AG09319 (cell line): ENCODE measurements at places on chromosomes 7 and 10.

DNA sequence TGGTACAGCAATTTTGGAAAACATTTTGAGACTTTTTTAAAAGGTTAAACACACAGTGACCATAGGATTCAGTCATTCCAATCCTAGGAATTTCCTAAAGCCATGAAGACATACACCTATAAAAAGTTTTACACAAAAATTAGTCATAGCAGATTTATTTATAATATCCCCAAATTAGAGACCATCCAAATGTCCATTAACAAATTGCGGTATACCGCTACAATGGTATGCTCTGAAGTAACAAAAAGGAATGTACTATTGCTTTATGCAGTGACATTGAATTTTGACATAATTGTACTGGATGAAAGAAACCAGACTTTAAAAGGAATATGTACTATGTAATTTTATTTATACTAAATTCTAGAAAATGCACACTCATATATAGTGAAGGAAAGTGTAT, 362.8 kb downstream of the HGF start:
- DNase-seq, result no peak

DNA sequence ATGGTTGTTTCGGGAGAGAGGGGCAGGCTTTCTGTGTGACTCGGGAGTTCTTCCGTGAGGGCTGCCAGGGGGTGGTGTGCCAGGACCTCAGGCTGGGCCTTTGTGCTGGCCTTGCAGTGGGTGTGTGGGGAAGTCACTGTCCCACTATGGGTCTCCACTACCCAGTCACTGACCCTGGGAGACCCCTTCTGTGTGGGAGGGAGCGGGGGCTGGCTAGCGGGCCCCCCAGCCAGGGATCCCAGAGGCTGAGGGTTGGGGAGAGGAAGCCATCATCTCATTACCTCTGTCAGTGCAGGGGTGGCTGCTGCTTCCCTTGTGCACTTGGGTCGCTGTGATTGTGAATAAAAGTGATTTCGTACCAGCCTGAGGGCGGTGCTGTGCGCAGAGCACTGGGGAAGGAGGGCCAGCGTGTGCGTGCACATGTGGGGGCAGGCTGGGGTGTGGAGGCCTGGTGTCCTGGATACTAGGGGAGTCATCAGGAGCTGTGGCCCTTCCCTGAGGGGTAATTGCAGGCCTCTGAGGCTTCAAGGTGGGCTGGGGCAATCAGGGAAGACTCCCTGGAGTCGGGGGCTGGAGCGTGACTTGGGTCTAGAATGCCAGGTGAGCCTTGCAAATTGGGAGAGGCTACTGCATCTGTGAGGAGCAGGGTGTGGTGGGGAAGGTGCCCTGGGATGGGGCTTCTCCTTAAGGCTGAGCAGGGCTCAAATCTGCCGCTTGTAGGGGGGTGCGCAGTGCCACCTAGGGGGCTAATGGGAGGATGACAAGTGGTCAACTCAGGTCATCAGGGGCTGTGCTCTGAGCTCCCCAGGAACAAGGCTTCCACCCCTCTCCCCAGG, 98.9 kb downstream of the NEURL1 start:
- no peak for DNase-seq

DNA sequence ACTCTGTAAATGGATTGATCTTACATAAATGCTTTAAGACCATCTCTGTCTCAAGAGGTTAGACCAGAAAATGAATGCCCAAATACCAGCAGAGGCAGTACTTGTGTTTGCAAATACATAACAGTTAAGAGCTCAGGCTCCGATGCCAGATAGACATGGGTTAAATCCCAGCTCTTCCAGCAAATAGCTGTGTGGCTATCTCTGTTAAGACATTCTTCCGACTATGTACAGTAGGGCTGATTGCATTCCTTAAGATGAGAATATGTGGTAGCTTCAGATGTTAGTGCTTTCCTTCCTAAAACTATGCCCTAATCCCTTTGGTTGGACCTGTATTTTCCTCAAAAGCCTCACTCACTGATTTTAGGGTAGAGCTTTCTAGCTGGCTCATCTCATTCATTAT, 2.2 kb downstream of the IDE start:
- DNase-seq, result no peak

DNA sequence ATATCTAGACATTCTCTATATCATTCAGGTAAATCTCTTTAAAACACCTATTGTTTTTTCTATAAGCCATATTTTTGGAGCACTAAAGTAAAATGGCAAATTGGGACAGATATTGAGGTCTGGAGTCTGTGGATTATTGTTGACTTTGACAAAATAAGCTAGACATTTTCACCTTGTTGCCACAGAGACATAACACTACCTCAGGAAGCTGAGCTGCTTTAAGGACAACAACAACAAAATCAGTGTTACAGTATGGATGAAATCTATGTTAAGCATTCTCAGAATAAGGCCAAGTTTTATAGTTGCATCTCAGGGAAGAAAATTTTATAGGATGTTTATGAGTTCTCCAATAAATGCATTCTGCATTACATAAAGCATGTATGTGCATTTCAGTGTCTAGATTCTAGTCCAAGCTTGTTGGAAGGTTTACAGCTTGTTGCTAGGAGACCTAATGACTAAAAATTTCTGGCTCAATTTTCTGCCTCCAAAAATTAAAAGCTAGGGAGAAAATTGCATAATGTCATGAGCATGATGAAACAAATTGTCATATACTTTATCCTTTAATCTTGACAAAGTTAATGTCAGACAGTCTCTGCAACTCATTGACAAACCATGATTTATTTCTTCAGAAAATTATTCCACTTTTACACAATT, 18.3 kb downstream of the LIPM start:
- DNase-seq, result peak; percentile 68

GRCh38 chr7:105014693-105015389, 836 bp downstream of the KMT2E start:
- no peak for DNase-seq

GRCh38 chr10:132656283-132657126, 118.9 kb downstream of the INPP5A start:
- no peak for DNase-seq

- no peak for DNase-seq
Measured at GRCh38 chr7:1761774-1762173, 91.7 kb downstream of the ELFN1 start.

DNA sequence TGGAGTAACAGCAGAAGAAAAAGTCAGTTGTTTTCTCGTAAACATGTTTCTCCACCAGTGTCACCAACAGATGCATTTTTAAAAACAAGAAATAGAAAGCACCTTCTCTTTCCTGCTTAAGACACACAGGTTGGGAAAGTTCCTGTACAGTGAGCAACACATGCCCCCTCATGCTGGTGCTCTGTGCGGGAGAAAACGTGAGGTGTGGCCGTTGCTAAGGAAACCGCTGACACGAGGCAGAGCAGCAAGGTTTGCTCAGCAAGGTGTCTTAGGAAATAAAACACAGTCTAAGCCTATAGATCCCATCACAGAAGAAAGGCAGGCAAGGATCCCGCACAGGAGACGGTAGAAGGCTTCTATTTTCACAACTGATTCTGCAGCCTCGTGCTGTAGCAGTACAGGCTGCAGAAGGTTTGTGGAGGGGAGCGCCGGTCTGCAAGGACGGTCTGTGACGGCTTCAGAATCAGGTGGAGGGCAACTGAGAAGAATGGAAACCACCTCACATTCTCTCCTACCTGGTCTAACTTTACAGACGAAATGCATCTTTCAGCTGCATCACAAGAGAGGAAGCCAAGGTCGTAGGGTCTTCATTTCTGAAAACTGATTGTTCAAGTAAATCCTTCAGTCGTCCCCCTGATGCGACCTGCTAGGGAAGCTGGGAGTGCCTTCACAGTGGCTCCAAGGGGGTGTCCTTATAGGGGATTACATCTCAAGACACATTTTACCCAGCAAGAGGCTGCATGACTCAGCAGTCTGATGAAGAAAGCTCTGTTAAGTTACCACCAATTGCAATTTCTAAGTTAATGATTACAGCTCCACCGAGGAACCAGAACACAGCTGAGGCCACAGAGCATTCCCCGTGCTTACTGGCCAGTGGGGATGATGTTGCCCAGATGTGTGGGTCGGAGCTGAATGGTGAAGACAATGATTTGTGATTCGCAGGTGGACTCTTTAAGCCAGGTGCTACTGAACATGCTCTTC, 150.7 kb upstream of the KLF14 start:
- DNase-seq, result no peak

DNA sequence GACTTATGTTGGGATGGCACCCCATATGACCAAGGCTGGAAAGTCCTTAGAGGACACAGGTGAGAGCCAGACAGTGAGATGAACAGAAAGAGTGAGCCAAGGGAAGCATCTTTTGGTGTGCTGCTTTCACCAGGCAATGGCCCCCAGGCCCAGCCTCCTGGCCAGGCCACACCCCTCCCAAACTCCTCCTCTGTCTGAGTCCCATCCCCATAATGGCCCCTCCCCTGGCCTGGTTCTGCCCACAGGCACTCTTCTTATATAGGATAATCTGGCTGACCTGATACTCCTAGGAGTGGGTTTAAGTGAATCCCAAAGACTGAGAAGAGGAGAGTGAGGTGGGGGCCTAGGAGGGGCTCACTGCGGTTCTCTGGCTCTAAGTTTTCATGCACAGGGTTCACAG, 252.5 kb downstream of the RPS24 start:
- DNase-seq, result no peak

GRCh38 chr10:13219685-13220670, 14.2 kb downstream of the UCMA start:
- DNase-seq, result no peak

GRCh38 chr10:48639632-48640031, 34.8 kb upstream of the ARHGAP22 start:
- DNase-seq, result no peak

DNA sequence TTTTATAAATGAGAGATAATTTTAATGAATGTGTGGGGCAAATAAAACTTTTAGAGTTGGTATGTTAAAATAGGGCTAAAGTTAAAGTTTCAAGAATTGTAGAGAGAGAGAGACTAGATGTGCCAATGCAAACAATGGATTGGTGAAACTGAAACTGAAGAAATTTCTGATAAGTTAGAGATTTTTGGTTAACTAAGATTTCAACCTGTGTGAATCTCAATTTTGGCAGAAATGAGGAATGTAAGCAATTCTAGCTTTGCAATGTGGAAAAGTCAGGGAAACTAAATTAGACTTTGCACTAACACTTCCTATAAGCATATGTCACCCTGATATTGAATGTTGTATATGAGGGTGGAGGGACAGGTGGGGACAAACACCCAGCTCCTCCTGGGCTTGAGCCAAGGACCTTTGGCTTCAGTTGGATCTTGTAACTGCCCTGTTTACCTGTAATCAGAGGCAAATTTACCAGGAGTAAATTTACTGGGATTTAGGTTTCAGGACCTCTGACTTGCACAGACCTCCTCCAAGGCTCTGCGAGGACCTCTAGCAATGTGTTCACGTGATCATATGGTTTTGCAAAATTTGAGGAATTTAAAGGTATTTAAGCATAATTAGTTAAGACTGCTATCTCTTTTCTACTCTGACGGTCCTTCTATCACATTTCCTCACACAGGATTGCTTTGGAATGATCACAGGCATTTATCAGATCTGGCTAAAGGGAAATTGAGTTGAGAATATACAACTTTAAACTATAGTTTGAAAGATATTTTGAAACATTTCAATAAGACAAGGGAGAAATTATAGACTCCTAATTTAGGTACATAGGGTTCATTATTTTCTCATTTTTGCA, 33.1 kb upstream of the RPA3 start:
- no peak for DNase-seq

GRCh38 chr7:55271069-55271626, 94.0 kb upstream of the LANCL2 start:
- no peak for DNase-seq

DNA sequence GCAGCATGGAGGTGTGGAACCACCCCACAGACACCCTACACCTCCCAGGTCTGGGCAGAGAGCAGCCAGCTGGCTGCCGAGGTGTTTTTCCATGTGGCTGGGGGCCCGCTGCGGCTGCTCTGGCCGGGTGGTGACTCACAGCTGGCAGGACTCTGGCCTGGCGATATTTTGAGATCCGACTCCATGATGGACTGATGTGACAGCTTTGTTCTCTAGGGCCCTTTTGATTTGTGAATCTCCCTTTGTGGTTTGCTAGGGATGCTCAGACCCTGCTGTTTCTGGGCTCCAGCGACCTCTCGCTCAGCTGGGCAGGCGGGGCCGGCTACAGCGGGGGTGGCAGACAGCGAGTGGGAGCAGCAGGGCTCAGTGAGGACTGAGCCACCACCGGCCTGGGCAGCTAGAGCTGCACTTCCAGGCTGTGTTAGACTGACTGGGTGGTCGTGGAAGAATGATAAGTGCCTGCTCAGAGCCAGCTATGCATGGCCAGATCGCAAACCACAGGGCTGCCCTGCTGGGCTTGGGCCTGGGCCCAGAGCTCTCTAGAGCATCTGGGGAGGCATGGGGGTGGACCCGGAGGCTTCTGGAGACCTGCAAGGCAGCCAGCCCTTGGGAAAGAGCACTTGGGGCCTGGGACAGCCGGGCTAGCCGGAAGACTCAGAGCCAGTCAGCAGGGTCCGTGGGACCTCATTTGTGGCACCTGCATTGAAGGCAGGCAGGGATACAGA, 46.2 kb upstream of the GDF10 start:
- no peak for DNase-seq

DNA sequence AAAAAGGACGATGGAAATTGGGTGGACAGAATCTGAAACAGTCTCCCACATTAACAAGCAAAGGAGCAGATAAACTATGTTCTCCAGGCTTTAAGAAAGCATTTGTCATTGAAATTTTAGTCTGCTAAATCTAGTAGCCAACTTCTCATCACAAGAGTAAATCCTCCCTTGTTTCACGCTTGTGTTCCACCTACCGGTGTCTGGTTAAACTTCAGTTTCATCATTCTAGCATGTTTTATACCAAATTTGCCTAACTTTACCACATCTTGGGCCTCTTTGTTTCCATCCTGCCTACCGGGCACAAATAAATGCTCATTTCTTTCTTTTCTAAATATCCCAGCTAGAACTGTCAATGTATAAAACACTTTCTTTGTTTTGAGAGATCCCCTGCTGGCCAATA, 5.8 kb downstream of the LIPA start:
- no peak for DNase-seq

- peak; percentile 71 for DNase-seq
Measured at GRCh38 chr10:52318822-52319464, 4.9 kb downstream of the DKK1 start.

GRCh38 chr10:120253131-120253530, 203.9 kb upstream of the PLPP4 start:
- no peak for DNase-seq

- no peak for DNase-seq
Measured at GRCh38 chr7:149724661-149725425, 48.5 kb downstream of the ZNF467 start.
